ENCODE measurements at places on chromosomes 16 and 17. TPM values are rescaled to one million over a fixed set of nuclear protein-coding genes. Genes with fewer than 3 reads are reported as not detected.

CTRB2 gene
- 0.14 TPM for polyA plus RNA-seq

ACSM5 gene
- polyA plus RNA-seq = 2.3 TPM

ZNF385C gene
- 0.32 TPM for polyA plus RNA-seq

UBFD1 gene
- polyA plus RNA-seq = 20.3 TPM

CD300LB gene
- 0.09 TPM for polyA plus RNA-seq

SSTR5 gene
- 13.4 TPM for polyA plus RNA-seq

TTLL6 gene
- 0.27 TPM for polyA plus RNA-seq

TEKT5 gene
- 0.07 TPM for polyA plus RNA-seq

CPSF4L gene
- not detected for polyA plus RNA-seq

RNF112 gene
- polyA plus RNA-seq = 3.3 TPM

CDRT15 gene
- not detected for polyA plus RNA-seq

HOXB5 gene
- polyA plus RNA-seq = 0.14 TPM

KRT23 gene
- polyA plus RNA-seq = not detected

TRAP1 gene
- 71.0 TPM for polyA plus RNA-seq
